ENCODE measurements at places on chromosomes 13 and 19.

GRCh38 chr13:95226932-95227695, 74.1 kb downstream of the ABCC4 start:
- no peak for DNase-seq

GRCh38 chr19:22619371-22619770, 14.8 kb upstream of the ZNF492 start:
- DNase-seq: no peak

DNA sequence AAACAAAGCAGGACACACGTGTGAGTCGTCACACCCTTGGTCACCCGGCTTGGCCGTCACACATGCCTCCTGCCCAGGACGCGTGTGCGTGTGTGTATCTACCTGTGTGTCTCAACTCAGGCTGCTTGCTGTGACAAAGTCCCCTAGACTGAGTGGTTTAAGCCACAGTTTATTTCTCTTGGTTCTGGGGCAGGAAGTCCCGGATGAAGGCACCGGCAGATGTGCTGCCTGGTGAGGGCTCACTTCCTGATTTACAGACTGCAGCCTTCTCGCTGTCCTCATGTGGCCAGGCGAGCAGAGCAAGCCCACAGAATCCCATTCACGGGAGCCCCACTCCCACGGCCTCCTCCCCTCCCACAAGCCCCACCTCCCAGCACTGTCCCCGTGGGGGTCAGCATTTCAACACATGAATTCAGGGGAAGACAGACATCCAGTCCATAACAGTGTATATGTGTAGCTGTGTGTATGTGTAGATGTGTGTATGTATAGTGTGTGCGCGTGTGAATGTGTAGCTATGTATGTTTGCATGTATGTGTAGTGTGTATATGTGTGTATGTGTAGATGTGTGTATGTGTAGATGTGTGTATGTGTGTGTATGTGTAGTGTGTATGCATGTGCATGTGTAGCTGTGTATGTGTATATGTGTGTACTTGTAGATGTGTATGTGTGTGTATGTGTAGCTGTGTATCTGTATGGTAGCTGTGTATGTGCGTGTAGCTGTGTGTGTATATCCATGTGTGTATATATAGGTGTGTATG, 51.5 kb downstream of the MCF2L start:
- DNase-seq: no peak

DNA sequence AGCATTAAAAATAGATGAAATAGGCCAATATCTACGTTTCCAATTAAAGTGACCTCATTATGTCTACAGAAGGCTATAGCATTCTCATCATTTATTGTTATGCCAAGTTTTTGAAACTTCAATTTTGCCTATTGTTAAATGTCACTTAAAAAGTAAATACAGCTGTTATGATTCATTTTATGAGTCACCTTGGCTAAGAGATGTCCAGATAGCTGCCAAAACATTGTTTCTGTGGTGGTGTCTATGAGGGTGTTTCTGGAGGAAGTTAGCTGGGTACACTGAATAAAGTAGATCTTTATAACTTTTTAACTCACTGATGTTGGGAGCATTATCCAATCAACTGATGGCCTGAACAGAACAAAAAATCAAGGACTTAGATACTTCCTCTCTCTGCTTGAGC, 1209.7 kb upstream of the PCDH9 start:
- no peak for DNase-seq

- no peak for DNase-seq
These were observed 12.9 kb upstream of the TPT1 start for GRCh38 chr13:45353895-45354294.

DNA sequence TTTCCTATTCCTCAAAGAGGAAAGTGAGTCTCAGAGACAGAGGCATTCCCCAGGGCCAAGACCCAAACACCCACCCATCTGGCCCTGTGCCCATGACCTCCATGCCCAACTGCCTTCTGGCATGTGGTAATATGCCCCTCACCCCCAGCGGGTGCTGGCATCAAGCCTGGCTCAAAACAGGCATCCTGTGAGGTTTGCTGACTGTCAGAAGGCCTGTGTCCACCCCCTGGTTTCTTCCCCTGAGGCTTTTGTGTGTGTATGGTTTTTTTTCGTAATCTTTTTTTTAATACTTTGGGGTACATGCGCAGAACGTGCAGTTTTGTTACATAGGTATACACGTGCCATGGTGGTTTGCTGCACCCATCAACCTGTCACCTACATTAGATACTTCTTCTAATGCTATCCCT, 7.6 kb upstream of the KANK2 start:
- DNase-seq: no peak

DNA sequence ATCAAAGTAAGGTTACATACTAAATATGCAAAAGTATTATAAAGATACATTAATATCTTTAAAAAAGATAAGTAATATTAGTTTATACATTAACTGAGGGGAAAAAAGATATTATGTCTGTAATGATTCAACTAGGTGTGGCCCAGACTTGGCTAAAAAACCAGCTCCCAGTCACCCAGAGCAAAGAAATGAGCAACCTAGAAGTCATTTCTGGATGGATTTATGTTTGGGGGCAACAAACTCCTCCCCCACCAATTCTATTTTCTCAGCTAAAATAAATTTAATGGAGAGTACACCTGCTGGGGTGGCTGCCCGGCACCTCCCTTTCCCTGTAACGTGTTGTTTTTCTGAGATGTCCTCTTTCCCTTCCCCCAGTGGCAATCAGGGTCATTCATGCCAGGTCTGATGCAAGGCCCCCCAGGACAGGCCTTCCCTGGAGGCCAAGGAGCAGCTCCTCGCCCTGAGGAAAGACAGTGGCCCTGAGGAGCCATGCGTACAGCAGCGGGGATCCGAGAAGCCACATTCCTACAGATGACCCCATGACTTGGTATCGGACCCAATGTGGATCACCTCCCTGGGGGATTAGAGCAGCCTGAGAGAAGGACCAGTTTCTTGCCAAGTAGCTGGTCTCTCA, 78.6 kb upstream of the DOCK9 start:
- no peak for DNase-seq

DNA sequence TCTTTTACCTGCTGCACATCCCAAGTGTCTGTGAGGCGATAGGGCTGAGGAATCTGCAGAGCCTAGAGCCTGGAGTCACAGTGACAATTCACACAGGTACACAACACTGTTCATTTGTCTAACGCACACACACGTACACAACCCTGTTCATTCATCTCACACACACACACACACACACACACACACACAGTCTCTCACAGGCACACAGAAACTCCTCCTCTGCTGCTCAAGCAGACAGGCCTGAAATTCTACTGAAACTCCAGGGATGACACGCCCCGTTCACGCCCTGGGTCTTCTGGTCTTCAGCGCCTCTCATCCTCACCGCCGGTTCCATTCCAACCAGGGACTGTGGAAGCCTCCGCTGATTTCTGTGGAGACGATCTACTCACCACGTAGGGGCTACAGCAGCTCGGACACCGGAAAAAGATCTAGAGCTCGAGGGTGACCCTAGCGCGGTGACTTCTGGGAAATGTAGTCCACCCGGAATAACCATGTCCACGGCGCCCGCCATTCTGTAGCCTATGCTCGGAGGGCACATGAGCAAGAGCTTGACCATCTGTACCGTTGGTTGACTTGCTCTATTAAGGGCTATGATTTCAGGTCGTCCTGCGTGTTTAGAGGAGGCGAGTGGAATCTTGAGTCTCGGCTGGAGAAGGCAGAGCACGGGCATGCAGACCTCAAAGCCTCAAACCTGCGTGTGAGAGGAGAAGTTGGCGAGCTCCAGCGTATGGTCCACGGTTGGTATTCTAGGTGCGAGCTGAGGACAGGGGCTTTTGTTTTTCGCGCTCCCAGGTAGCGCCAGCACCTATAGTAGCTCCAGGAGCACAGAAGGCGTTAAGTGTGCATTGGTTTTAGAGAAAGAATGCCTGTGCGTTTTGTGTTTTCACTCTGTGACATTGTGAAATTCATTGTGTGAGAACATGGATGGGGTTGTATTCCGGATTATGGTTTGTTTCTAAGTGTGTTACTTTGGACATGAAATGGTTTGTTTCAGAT, 33.4 kb downstream of the ZNF45 start:
- no peak for DNase-seq

GRCh38 chr19:44697670-44698034, 1.3 kb upstream of the CEACAM16 start:
- DNase-seq: no peak

- DNase-seq: no peak
These were observed 12.7 kb upstream of the SERPINE3 start for GRCh38 chr13:51326777-51327176.

GRCh38 chr13:21216332-21216731, 39.9 kb downstream of the MRPL57 start:
- no peak for DNase-seq

- no peak for DNase-seq
These were observed 903 bp downstream of the LATS2 start for GRCh38 chr13:21060338-21061028.

DNA sequence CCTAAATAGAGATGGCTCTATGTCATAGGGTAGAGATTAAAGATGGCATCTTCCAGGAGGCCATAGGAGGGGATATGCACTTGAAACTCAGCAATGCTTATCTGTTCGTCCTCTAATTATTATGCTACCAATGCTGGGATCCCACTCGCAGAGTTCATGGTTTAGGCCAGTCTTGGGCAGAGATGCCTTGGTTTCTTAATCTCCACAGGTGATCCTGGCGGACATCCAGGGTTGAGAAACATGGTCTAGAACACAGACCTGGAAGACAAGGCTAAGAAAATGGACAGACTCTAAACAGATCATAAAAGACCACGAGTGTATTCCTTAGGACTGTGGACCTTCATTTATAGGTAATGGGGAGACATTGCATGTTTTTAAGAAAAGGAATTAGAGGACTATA, 70.0 kb upstream of the IRS2 start:
- DNase-seq: no peak

- no peak for DNase-seq
These were observed 136.8 kb downstream of the DCLK1 start for GRCh38 chr13:35994131-35994966.

DNA sequence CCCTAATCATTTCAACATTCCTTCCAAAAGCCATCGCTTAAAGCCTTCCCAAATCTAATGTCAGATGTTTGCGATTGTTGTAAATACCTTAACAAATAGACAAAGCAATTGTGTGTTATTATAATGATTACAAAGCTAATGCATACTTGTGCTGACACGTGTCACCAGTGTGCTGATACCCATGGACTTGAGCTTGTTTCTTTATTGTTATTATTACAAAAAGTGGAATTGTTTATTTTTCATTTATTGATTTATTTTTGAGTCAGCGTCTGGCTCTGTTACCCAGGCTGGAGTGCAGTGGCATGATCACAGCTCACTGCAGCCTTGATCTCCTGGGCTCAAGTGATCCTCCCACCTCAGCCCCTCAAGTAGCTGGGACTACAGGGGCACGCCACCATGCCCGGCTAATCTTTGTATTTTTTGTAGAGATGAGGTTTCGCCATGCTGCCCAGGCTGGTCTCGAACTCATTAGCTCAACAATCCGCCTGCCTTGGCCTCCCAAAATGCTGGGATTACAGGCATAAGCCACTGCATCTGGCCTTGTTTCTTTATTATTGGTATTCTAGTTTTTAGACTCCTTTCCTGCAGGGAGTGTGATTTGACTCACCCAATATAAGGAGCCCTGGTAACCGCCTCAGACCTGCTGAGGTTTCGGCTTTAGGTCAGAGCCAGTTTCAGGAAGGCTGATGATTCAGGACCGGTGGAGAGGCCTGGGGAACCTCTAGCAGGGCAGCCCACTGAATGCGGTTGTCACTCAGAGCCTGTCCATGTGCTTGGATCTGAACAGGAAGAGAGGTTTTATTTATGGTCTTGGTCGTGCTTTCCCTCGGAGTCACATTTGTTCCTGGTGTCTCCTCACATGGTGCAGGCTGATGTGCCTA, 2.1 kb upstream of the FBXO17 start:
- no peak for DNase-seq

- DNase-seq: no peak
These were observed 2.0 kb upstream of the MEDAG start for GRCh38 chr13:30904043-30904442.

DNA sequence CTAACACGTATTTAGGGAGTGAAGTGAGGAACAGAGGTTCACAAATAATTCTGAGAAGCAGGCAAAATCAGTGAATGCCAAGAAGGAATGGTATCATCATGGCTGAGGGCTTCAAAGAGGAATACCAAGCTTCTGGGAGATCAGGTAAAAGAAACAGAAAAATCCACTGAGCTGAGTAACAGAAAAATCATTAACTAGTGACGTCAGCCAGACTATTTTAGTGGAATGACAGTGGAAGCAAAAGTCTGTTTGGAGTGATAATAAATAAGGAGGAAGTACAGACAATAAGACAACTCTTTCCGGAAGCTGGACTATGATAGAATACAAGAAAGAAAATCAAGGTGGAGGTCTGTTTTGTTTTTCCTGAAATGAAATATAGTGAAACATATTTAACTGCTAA, 83.5 kb downstream of the SACS start:
- DNase-seq: no peak

- DNase-seq: no peak
These were observed 382.4 kb downstream of the KCTD12 start for GRCh38 chr13:76503766-76504165.

- no peak for DNase-seq
These were observed 11.4 kb downstream of the NDUFA11 start for GRCh38 chr19:5891938-5892771.

GRCh38 chr13:107373551-107373950, 805.6 kb upstream of the ARGLU1 start:
- DNase-seq: peak; percentile 11

DNA sequence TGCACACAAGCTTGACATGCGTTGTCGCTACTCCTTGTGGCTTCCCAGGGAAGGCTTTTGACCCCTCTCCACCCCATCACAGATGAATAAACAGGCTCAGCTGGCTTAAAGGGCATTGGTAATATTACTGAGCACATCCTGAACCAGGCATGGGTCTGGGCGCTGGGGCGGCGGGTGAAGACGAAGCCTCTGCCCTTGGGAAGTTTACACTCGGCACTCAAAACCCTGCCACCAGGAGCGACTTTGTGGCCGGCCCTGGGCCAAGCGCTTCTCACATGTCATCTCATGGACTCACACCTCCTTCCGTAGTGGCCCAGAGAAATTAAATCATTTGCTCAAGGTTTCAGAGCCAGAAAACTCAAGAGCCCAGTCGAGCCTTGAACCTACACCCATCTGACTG, 32.6 kb upstream of the ASF1B start:
- no peak for DNase-seq

GRCh38 chr13:79522583-79522982, 41.6 kb downstream of the NDFIP2 start:
- DNase-seq: no peak

DNA sequence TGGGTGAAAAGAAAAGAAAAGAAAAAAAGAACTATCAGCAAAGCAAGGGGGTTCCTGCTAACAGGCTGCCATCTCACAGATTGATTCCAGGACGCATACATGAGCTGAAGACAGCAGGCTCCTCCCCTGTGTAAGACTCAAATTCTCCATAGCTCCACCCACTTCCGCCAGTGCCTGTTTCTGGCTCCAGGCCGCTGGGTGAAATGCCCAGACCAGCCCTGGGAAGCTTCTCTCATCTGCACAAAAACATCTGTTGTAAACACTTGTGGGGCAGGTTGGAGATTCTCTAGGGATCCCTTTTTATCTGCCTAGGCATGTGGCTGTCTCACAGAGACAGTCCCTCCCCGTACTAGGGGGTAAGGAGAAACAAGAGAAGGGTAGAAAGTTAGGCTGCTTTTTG, 1054.4 kb upstream of the SPRY2 start:
- DNase-seq: peak; percentile 36
